ENCODE measurements at places on chromosomes 7 and 10.

GRCh38 chr10:75995720-75996119, 564.3 kb downstream of the LRMDA start:
- no peak for DNase-seq

- no peak for DNase-seq
Measured at GRCh38 chr10:11866199-11866925, 43.2 kb downstream of the PROSER2 start.

DNA sequence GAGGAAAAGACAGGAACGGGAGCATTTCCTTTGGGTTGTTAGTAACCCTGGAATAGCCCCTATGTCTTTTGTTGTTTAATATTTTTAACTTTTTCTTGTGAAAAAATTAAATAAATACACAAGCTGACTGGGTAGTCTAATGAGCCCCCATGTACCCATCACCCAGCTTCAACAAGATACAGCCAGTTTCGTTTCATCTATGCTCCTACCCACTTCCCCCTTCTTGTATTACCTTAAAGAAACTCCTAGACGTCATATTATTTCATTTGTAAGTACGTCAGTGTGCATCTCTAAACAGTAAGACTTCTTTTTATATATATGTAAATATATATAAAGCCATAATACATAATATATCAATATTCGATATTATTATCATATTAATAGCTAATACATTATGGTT, 42.8 kb upstream of the NUB1 start:
- no peak for DNase-seq

- no peak for DNase-seq
Measured at GRCh38 chr10:58268454-58268945, 462 bp upstream of the CISD1 start.

DNA sequence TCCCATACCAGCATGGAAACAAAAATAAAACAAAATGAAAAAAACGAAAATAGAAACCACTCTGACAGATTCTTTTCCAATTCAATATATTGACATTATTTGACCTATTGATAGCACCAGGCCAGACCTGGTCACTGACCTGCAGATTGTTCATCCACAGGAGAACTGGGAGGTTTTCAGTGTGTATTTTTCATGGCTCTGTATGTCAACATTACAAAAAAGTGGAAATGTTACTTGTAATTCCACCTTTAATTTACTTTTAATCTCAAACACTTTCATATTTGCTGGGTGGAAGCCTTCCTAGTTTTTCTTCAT, 2.9 kb downstream of the HKDC1 start:
- DNase-seq, result no peak

DNA sequence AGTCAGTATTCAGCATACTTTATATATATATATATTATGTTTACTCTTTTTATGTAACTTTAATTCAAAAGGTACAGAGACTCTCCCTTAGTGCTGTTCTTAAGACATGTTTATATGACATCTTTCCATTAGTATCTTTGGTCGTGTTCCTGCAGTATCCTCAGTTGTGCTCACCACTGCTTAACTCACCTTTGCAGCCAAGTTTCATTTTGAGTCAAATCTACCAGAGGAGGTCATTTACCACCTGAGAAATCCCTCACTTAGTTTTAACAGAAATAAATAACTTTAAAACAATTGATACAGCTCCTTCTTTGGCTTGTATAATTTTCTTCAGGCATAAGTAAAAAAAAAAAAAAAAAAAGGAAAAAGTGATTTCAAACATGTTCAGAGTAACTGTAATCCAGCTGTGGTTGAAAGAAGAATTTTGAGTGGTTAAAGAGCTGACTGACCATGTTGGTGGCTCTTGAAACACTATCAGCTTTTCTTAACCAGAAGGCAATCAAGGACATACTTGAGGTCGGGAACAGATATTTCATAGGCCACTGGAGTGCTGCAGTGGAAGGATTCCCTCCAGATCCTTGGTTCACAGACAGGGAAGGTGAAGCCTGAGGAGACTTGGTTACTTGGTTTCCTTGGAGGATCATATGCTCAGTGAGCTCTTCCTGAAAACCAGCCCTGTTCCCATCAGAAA, 116.8 kb downstream of the AUTS2 start:
- no peak for DNase-seq

- DNase-seq, result no peak
Measured at GRCh38 chr7:41969561-41970105, 266.7 kb upstream of the INHBA start.

DNA sequence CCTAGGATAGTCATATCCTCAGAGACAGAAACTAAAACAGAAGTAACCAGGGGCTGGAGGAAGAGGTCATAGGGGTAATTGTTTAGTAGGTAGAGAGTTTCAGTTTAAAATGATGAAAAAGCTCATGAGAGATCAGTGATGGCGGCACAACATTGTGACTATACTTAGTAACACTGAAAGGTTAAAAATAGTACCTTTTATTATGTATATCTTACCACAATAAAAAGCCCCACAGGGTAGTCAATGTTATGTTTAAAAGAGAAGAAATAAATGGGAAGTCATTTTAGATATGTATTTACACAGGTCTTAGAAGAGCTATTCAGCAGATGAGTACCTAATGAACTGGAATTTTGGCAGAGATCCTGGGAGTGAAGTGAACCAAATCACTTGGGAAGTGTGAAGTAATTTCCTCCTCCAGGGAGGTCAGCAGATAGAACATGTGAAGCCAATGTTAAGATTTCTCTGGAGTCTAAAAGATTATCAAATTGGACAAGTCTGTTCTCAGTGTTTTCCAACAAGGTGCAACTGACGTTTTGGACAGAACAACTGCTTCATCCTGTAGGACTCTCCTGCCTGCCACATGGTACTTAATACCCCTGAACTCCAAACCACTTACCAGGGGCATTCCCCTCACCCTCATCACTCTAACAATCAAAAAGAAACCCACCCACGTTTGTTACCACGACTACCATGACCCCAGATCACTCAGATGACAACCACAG, 6.4 kb downstream of the CDCA7L start:
- peak; percentile 30 for DNase-seq

DNA sequence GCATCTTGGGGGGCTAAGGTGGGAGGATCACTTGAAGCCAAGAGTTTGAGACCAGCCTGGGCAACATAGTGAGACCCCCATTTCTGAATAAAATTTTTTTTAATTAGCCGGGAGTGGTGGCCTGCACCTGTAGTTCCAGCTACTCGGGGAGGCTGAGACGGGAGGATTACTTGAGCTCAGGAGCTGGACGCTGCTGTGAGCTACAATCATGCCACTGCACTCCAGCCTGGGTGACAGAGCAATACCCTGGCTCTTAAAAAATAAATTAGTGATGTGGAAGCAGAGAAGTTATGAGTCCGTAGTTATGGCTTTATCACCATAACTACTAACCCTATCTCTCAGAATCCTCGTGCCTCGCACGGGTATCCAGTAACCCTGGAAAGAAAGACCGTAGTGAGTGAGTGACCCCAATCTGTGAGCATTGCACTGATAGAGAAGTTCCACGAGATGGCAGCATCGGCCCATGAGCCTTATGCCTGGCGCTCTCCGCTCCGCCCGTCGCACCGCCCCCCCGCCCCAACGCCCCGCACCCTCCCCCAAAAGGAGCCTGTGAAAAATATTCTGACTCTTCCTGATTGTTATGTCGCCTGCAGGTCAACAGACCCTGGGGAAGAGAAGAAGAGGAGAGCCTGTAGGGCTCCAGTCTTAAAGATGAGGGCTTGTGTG, 4.9 kb upstream of the SLC29A3 start:
- DNase-seq, result peak; percentile 20

- DNase-seq, result no peak
Measured at GRCh38 chr7:3937605-3938004, 636.6 kb downstream of the SDK1 start.

DNA sequence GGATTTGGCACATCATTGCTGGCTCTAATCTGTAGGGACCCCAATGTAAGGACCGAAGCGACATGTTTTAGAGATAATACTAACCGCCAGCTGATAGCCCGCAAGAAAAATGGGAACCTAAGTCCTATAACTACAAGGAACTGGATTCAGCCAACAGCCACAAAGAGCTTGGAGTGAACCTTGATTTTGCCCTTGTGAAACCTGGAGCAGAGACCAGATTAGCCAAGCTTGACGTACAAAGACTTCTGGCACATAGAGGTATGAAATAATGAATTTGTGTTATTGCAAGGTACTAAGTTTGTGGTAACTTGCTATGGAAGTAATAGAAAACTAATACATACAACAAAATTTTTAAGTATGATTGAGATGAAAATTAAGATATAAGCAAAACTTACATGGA, 246.9 kb downstream of the AGMO start:
- DNase-seq, result no peak

DNA sequence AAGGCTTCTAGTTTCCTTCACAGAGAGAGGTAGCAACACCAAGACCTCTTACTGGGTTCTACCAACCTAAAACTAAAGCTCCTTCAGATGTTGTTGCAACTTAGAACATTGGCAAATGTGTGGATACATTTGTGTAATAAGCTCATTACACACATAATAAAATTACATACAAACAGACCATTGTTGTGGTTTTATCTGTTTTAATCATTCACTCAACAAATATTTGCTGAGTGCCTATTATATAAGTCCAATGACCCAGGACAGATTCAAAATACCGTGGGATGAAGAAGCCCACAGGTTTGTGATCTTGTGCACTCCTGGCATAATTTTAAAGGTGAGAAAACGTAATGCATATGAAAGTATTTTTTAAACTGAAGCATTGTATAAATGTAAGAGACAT, 160.4 kb upstream of the NPVF start:
- DNase-seq, result no peak

GRCh38 chr7:137795211-137795610, 51.6 kb downstream of the DGKI start:
- no peak for DNase-seq

DNA sequence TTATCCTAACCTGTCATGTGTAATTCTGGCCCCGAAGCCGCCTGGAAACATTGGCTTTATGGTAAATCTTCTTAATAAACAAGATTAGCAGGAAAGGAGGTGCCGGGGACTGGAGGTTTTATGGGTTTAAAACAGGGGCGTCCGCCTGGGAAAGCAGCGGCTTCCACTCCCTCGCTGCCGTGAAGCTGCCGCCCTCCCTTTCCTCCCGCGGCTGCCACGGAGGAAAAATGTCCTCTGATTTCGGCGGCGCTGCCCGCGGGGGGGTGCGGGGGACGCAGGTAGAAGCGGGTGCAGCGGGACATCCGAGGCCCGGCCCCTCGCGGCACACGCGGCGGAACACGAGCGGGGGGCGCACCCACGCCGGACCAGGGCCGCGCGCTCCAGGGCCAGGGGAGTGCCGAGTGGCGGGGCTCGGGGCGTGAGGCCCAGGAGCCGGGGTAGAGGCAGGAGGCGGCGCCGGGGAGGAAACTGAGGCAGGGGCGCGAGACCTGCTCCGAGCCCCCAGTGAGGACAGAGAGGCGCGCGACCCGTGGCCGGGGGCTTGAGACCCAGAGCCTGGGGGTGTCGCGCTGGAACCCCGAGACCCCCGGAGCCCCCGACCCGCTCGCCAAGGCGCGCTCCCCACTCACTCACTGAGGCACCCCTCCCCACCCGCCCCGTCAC, 993 bp downstream of the PTPRN2 start:
- DNase-seq, result no peak

GRCh38 chr10:67783606-67784294, 54.2 kb downstream of the DNAJC12 start:
- DNase-seq, result no peak

DNA sequence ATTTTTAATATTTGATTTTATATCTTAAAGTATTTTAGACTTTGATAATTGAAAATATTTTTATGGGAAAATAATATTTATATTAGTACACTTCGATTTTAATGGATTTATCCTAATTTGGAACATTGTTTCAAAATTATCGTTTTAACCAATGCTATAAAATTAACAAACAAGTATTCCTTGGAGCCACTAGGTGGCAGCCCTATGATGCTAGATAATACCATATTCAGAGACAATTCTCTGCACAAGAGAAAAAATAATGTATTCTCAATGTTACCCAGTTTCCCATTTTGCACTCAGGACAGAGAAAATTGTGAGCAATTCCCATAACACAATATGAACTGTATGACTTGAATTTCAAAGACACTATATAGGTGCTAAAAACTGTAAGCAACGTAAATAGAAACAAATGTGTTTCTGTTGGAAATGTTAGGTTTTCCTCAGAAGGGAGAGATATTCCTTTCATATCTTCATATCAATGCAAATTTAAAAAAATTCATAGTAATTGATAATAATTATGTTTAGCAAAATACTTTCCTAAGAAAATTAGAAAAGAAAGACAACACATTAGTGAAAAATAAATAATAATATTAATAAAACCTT, 237.8 kb downstream of the SEMA3E start:
- no peak for DNase-seq

GRCh38 chr7:121341933-121342332, 13.1 kb downstream of the WNT16 start:
- no peak for DNase-seq

DNA sequence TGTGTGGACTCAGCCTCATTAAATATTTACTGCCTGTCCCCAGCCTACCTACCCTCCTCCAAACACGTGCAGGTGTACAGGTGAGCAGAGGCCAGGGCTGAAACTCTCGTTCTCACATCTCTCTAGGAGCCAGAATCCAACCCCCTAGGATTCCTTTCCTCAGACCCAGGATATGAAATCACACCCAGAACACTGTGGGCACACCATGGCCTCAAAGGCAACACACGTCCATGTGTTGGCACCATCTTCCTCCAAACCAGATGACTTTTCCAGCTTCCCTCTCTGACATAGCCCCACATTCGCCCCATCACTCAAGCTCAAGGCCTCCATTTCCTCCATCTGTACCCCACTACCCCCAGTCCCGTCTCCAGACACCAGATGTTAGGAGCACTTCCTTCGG, 51.8 kb upstream of the DUSP5 start:
- DNase-seq, result no peak

DNA sequence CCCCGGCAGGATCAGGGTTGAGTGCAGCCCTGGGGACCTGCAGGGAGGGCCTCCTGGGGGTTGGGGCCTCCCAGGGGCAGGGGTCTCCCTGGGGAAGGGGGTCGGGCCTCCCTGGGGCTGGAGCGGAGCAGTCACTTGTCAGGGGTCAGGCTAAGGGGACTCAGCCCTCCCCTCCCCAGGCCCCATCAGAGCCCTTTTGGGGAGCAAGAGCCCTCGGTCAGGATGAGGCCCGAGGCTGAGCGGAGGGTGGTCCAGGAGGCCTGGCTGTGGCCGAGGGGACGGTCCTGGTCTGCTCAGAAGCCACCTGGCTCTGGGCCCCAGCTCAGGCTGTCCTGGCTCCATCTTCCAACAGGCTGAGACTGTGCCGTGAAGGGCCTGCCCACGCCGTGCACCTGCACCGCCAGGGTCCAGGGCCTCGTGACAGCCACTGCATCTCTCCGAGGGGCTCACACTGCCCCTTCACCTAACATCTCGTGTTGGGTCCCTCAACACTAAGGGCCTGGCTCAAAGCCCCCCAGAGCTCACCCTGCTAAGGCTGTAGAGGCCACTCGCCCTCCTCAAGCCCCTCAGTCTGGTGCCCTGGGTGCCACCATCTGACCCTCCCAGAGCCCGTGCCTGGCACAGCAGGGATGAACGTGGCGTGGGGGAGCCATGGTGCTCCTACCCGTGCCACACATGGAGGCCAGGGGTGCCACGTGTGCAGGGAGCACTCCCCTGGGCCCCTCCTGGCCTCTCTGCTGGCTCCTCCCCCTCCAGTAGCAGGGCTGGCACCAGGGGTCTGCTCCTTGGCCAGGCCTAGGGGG, 12.9 kb downstream of the BHLHA15 start:
- no peak for DNase-seq

- DNase-seq, result no peak
Measured at GRCh38 chr7:34995757-34996156, 41.5 kb downstream of the DPY19L1 start.

- no peak for DNase-seq
Measured at GRCh38 chr7:157032644-157033482, 22.4 kb upstream of the MNX1 start.

Measured in stimulated activated CD8-positive, alpha-beta memory T cell treated with anti-CD3 and anti-CD28 coated beads, Interleukin-4, amount 100 ng/mL, for 24 hours (primary cell).